CD4-positive, alpha-beta T cell treated with Interferon alpha-2 for 1 hour (primary cell): ENCODE measurements at places on chromosomes 6 and 20.

- no peak for DNase-seq
Measured at GRCh38 chr6:89067796-89068195, 12.8 kb upstream of the PNRC1 start.

- DNase-seq = no peak
Measured at GRCh38 chr6:129393654-129394053, 316.3 kb downstream of the ARHGAP18 start.

DNA sequence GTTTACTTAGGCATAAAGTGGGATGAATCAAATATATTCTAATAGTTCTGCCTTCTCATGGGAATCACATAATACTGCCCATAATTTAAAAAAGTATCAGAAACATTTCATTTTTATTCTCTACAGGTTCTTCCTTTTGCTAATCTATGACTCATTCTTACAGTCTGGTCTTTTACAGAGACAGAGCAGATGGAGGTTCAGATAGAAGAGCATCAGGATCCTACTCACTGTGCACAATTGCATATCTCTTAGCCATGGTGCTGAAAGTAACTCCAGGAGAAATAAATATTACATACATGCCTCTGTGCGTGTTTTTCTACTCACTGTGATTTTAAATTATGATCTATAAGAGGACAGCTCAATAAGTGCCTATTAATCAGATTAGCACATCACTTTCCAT is 16.3 kb upstream of the OR2B6 start:
- no peak for DNase-seq

GRCh38 chr6:39381550-39382140 is 59.1 kb upstream of the KCNK16 start:
- DNase-seq = no peak

GRCh38 chr6:133888929-133889556 is at the start of gene TCF21:
Gene TCF21, plus strand, starts transcription at chr6:133889113. Its CDS starts 285 bp downstream, at chr6:133889398.
- no peak for DNase-seq

- no peak for DNase-seq
Measured at GRCh38 chr6:118663993-118664985, 12.9 kb upstream of the CEP85L start.

- DNase-seq = no peak
Measured at GRCh38 chr20:10532361-10532760, 97.3 kb downstream of the SLX4IP start.

DNA sequence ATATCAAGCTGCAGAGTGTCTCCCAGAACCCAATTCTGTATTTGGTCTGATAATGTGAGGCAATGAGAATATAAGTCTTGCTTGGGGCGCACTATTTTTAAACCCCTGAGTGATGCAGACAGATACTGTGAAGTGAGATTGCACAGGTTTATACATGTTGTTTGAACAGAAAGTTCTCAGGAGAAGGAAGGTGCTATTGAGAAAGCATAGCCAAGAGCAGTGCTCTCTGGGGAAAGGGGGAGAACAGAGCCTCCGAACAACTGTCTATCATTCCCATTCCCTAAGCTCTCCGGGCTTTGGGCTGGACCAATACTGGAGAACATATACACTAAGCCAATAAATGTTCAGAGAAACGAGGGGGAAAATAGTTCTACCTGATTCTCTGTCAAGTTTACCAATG is 75.8 kb downstream of the PERP start:
- no peak for DNase-seq
